Activated CD8-positive, alpha-beta memory T cell treated with anti-CD3 and anti-CD28 coated beads for 1 hour (primary cell): ENCODE measurements at places on chromosomes 7 and 10.

DNA sequence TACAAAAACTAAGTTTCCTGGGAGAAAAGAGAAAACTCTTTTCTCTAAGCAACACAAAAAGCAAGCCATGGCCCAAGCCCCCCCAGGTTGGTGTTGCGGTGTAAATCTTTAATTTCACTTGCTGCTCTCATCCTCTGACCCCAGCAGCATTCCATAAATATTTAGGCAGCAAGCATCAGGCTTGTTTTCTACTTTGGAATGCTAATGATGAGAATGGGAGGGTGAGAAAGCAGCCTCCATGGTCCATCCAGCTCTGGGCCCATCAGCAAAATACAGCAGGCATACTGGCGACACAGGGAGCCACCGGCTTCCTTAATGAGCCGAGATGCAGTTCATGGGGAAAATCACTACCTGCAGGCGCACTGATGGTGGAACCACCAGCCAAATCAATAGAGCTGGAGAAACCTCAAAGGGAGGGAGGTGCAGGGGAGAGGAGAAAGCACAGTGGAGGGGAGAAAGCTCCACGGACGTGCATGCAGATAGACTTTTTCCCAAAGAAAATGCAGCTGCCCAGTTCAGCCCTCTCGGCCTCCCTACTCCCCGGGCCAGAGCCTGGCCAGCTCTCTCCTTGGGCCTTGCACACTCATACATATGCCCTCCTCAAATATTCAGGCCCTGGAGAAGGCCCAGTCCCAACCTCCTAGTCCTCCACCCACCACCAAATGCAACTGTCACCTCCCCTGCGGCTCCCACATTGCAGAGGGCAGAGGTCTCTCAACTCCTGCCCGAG is 131.9 kb downstream of the GRID1 start:
- DNase-seq, result no peak

- DNase-seq, result no peak
Measured at GRCh38 chr7:78284945-78285344, 486.4 kb downstream of the PHTF2 start.

DNA sequence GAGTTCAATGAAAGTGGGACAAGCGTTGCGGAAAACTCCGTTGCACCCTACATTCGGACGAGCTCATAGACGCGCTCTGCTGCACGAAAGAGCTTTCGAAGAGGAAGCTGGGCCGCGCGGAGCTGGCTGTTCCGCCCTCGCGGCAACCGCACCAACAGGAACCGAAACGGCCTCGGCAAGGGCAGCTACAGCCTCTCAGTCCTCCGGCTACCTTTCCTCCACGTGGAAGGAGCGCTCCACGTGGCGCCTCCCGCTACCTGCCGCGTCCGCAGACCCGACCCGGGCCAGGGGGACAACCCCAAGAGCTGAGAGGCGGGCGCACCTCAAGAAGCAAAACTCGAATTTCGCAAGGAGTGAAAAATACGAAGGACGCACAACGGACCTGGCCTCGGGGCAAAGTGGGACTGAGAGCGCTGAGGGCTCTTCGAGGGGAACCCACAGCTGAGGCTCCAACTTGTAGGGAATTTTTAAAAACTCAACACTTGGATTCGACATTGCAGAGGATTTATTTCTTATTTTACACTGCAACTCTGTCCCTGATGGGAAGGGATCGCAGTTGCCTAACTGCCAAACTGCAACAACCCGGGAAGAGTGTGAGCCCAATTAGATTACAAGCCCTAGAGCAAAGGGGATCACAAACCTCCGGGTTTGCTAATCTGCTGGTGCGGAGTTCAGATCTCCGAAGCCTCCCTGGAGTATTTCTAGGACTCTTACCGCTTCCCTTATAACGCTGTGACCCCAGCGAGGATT is 1.4 kb downstream of the HPSE2 start:
- DNase-seq, result no peak

GRCh38 chr7:88218429-88218745 is 1.5 kb downstream of the SRI start:
- DNase-seq, result no peak

DNA sequence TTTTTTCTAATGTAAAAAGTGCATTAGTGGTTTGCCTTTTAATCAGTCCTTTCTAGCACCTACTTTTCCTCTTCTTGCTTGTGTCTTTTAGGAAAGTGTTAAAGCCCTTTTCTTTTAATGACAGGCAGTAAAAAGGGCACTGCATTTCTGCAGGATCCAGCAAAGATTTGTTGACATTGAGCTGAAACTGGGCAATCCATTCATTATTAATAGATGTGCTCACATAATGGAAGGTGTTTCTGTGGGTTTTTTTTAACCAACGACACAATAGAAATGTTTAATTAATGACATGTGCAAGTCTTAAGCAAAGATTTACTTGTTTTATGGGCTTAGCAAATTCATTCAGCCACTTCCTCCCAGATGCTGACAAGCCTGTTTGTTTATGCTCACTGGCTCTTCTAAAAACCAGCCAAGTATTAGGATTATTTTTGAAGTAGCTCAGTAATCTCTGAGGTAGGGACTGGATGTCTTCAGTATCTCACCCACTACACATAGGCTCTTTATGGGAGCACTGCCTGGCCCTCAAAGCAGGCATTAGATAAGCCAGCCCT is 1201.1 kb downstream of the SORCS1 start:
- DNase-seq, result no peak

GRCh38 chr10:59245686-59246085 is 69.2 kb downstream of the PHYHIPL start:
- DNase-seq, result no peak

DNA sequence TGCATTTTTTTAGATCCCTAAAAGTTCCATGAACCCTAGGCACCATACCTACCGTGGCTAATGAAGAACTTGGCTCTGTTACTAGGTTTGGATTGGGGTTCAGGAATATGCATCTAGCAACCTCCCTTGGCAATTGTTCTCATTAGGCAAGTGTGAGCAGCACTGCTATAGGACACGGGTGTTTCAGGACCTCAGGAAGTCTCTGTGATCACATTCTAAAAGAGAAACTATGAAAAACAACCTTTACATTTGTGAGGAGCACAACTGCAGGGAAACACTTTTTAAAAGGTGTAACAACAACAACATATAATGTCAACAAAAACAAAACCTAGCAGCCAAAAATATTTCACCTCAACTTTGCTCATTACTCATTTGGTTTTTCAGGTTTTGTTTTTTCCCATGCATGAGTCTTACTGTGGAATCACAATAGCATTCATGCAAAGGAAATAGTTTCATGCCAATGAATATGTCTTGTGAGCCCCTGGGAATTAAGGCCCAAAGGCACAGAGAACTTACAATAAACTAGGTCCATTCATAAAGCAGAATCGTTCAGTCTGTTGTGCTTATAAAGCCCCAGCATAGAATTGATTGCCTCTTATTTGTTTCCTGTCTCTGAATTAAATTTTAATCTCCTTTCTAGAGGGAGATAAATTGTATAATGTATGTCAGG is 255.7 kb upstream of the DGKB start:
- no peak for DNase-seq
